NCI-H1436 treated with DMSO at 0.1 percent for 48 hours (cell line): ENCODE measurements at places on chromosomes 2 and 18.

GRCh38 chr2:120677696-120678247, 57.9 kb upstream of the GLI2 start:
- DNase-seq = no peak

DNA sequence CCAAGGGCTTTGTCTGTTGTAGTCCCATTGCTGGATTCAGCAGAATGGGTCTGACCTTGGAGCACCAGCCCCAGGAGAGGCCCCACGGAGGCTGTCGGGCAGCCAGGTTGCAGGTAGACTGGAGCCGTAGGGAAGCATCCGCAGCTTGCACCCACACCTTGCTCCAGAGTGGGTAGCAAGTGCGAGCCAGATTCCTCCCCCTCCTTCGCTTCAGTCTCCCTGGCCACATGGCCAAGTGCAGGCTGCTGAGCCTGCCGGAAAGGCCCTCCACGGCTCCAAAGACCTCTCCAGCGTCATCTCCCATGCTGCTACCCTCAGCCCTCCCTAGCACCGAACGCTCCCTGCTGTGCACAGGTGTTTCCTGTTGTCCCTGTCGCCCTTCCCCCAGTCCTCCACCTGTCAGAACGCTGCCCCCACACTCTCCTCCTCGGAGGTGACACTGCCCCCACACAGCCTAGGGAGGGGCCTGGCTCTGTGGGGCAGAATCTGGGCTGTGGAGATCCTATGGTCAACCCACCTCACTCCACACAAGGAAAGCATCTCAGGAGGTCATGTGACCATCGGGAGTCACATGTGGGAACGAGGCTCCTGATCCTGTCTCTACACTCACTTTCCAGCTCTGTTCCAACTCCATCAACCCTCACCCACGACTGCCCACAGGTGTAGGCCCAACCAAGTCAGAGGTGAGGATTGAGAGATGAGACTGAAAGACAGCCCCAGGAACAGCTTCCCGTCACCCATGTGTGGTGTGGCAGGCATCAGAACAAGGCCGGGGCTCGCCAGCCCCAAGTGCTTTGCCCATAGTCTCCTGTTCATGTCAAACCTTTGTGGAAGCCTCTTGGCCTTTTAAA, 8.3 kb downstream of the KCNF1 start:
- DNase-seq = no peak

DNA sequence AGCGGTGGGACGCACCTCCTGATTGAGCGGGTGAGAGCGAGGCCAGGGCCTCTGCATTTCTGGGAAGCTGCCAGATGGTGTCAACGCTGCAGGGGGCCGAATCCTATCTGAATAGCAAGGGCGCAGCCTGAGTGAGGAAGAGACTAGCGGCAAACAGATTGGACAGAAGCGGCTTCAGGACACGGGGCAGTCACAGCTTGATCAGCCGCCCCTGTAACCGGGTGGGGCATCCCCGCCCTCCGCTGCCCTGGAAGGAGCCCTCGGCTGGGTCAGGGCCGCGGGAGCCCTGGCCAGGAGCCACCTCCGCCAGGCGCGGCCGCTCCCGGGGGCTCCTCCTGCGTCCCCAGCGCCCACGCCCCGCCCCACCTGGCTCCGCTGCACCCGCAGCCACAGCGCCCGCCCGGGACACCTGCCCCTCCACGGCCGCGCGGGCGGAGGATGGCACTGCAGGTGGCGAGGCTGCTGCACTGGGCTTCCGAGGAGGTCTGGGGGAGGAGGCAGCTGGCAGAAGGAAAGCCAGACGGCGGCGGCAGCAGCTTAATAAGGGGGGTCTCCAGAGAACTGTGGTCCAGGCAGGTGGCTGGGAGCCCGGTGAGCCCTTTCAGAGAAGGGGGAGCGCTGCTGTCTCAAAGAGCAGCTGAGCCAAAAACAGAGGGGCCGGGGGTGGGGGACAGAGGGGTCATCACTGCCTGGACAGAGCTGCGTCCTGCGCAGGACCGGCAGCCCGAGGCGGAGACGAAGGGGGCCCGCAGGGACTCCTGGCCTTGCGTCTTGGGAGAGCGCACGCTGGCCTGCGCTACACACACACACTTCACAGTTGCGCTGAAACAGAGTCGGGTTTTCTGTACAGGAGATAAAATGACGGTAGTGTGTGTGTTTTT, 18.8 kb upstream of the SOX11 start:
- DNase-seq = no peak

DNA sequence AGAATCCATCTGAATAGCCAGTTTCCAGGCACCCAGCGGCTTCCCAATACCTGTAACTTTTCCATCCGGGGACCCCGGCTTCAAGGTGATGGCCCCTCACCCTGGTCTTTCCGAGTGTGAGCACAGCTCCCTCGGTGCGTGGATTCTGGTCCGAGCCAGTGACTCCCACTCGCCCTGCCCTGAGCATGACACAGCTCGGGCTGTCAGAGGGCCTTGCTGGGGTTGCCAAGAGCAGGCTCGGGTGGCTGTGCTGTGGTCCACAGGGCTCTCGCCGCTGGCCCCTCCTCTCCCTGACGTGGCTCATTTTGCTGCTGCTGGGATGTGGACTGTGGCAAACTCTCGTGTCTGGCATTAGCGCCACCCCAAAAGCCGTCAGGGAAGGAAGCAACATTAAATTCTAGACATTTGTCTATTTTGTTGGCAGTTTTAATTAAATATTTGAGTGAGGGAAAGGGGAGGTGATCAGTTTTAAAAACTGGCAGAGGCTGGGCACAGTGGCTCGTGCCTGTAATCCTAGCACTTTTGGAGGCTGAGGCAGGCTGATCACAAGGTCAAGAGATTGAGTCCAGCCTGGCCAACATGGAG, 5.6 kb upstream of the ESPNL start:
- DNase-seq = no peak

DNA sequence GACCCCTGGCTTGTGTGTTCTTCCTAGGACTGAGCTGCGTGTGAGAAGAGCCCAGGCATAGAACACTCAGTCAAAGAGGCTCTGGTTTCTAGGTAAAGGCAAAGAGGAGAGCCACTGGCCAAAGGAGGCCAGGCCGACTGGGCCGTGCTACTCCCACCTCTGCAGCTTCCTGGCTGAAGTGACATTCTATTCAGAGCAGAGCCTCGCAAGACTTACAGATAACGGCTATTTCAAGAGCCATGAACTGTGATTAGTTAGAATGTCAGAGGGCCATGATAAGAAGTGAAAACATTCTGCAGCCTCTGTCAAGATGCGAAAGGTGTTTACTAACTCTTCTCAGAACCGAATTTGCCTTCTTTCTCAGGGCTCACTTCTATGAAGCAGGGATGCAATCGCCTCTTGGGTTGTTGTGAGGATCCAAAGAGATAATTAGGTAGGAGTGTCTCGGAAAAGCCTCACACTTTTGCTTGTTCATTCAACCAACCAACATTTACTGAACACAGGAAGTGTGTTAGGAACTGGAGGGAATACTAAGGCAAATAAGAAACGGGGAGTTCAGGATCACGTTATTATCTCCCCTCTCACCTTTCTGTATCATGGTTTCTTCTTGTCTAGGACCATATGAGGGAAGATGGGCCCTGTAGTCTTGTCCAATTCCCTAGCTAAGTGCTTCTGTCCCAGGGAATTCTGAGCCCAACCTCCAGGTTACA, 3.4 kb upstream of the DNAJC5G start:
- DNase-seq = no peak

DNA sequence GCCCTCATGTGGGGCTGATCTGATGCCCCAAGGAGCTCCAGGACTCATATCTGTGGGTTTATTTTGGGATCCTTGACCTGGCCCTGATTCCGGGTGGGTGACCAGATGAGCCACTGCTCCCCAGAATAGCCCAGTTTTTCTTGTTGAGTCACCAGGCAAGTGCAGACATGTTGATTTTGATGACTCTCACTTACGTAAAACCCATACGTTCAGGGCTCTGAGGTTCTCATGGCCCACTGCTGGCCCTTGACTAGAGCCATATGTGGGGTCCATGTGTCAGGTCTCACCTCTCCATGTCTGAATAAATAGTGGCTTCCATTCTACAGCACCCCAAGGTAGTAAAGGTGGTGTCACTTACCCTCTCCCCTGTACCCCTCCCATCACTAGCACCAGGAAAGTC, 41.9 kb downstream of the CDC42EP3 start:
- DNase-seq = no peak

DNA sequence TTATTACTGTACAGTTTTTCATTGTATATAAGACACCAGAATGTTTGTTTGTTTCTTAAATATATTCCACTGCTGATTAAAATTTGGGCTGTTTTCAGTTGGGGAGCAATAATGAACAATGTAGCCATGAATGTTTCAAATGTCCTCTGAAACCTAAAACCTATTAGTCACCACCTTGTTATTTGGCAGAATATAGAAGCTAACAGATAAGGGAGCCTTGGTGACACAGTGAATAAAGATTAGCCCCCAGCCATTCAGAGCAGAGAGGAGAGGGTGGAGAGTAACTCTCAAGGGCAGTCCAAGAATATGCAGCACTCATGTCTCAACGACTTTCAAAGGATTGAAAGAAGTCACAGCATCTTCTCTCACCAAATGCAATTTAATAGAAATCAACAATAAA, 43.1 kb upstream of the ATP8B1 start:
- DNase-seq = no peak

DNA sequence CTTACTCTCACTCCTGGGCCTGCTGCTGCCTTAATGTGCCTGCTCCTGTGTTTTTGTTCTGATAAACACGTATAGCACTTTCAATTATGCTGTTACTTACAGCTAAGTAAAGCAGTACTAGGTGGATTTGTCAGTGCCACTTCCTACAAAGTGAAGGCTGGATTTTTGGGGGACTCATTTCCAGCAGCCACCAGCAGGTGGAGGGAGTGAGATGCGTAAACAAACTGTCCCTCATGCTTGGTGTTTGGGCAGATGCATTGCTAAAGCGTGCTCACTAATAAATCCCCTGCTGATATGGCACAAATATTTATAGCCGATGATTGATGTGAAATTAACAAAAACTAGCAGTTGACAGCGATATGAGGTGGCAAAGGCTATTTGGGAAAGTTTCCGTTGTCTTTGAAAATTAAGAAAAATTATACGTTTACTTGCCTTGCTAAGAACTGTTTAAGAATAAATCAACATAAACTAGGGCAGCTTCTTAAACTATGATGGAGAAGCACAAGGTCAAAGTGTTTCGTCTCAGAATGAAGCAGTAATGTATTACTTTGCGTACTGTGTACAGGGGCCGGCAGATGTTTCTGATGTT, 101.7 kb downstream of the AGAP1 start:
- DNase-seq = no peak

- DNase-seq = no peak
These were observed 68.6 kb downstream of the MTCL1 start for GRCh38 chr18:8773980-8774379.

GRCh38 chr2:60365556-60365955, 187.9 kb downstream of the BCL11A start:
- no peak for DNase-seq
